HL-60 (cell line): ENCODE measurements at places on chromosomes 6 and 20.

DNA sequence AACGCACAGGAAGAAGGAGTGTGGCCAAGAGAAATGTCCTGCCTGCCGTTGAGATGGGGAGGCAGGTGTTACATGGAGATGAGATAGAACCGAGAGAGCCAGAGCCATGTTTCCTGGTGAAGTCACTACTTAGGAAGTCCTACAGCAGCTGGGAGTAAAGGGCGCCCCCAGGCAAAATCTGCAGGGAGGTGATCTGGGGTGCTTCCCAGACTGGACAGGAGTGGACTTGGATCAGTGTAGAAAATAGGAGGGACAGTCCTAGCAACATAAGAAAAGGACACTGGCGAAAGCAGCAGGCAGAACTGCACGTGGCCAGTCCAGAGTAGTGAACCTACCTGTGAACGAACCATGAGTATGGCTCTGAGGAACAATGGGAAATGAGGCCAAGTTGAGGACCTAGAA is 85.3 kb downstream of the CD164 start:
- DNase-seq = no peak

- no peak for DNase-seq
Observed at GRCh38 chr20:6685181-6685582, 82.3 kb upstream of the BMP2 start.

DNA sequence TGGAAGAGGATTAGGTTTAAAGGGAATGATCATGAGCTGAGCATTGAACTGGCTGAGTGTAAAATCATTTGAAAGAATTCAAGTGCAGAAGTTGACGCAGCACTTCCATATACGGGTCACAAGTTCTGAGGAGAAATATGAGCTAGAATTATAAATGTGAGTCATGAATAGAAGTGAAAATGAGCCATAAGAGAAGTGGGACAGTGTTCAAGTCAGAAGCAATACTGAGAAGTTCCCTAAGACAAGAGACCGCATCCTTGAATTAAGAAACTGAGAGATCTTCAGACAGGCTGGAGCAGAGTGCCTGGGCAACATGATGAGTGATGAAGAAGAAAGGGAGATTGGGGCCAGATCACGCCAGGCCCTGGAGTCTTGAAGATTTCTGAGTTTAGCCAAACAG is 209.7 kb downstream of the TBX18 start:
- no peak for DNase-seq

DNA sequence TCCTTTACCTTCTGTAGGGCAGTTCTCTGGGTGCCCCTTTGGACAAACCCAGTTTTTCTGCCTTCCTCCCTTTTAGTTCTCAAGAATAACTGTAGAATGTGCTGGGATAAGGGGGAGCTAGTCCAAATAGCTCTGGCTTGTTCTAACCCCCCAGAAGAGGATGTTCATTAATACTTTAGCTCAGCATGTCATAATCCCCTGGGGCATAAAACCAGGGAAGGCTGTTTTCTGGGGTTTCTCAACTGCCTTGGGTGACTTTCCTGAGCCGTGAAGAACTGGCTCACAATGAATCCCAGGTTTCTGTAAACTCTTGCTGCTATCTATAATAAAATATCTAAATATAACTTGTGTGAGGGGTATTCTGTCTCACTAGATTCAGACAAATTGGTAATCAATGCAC is 44.5 kb upstream of the RNF217 start:
- DNase-seq = no peak
